Mesothelial cell of epicardium (in vitro differentiated cells): ENCODE measurements at places on chromosomes 13 and 19. TPM values are rescaled to one million over a fixed set of nuclear protein-coding genes. Genes with fewer than 3 reads are reported as not detected.
A peak's percentile ranks its signal among the peaks of the same experiment; 100 is the strongest.

DNA sequence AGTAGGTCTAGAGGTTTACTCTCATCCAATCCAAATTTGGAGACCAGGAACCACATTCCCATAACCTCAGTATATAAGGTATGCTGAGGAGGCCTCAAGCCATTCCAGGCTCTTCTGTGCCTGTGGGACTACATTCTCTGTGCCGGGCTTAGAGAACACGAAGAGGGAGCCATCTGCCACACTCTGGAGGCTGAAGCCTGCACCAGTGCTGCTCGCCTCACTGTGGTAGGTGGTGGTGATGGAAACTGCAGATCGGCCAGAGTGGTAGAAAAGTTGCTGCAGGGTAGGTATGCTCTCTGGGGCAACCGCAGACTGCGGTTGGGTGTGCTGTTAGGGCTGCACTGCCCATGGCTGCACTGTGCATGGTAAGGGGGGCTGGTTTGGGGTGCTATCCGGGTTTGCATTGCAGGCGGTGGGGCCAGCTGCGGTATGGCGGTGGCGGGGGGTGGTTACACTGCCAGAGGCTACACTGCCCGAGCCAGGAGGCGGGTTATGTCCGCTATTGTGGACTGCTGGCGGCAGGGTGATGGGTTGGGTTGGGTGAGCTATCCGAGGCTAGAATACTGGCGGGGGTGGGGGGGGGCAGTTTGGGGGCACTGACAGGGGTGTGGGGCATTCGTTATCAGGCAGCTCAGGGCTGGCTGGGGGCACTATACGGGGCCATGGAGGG is 145.0 kb downstream of the TNFRSF19 start:
- H3K27ac ChIP-seq: no peak overlapping the region
- peaks cover 8% of the 10 kb centered on the region for H3K4me1 ChIP-seq
- H3K36me3 ChIP-seq: peaks cover 2% of the 10 kb centered on the region
- no peak overlapping the region for H3K4me3 ChIP-seq
- no peaks in the 10 kb centered on the region for H3K27me3 ChIP-seq

TJP3 gene
- 20.0 to 21.7 TPM (median 20.1 TPM) in 3 replicates for total RNA-seq

DNA sequence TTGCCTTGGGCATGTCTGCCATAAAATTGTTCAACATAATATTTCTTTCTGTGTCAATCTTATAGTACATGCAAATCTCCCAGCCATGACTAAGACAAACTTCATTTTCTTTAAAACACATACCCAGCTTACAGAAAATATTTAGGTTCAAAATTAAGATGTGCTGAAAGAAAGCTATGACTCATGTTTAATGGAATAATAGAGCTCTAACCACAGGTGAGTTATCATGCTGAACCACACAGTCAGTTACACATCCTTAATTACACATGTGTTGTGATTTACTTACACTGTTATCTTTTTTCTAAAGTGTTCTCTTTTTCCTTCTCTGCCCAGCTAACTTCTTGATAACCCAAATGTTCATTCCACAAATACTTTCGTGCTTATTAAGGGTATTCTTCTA is 1831.2 kb downstream of the OLFM4 start:
- DNase-seq: no peak
- no peak overlapping the region for H3K27ac ChIP-seq
- no peaks in the 10 kb centered on the region for H3K4me1 ChIP-seq
- no peak overlapping the region for H3K4me3 ChIP-seq
- no peaks in the 10 kb centered on the region for H3K36me3 ChIP-seq

DNA sequence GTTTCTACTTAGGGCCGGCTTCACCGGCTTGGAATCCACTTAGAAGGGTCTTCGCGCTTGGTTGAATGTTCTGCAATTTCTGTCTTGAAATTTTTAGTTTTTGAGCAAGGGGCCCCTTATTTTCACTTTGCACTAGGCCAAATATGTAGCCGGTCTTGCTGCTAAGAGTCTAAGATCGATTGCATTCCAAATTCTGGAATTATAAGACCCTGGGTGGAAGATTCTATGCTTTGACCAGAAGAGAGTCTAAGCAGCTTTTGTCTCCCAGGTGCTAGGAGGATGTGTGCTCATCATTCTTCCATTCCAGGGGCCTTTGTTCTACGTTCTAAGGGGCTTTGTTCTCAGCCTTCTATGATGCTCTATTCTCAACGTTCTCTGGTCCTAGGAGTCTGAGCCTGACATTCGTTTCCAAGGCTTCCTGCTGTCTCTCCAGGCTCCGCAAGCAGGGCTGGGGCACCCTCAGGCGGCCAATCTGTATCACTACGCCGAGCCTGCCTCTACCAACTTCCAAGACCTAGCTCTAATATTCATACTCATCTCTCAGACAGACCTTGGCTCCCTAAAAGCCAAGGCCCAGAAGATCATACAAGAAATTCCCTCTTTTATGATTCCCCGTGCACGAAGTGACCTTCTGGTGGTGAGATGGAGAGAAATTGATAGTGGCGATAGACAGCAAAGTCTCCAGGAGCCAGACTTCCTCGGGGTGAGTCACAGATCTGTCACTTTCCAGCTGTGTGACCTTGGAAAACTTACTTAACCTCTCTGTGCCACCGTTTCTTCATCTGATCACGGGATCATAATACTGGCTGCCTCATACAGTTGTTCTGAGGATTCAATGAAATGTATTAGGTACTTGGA is 982 bp upstream of the DACT3 start:
- peak; percentile 83 for DNase-seq
- H3K27me3 ChIP-seq: peaks cover 2% of the 10 kb centered on the region
- no peaks in the 10 kb centered on the region for H3K36me3 ChIP-seq

DNA sequence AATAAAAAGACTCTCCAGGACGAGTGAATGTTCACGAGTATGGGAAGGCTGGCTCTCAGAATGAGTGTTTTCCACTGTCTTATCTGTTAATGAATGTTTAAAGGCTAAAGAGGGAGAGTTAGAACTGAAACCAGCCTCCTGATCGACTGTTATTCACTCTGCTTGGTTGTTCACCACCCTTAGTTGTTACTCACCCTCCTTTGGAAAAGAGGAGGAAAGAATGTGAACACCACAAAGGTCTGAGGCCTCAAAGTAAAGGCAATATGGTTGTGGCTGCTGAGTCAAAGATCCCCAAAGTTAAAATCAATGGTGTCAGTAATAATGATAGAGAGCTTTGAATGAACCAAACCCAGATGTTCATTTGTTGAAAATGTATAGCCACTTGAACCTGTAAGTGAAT is 1793.2 kb upstream of the PCDH20 start:
- DNase-seq: no peak
- no peak overlapping the region for H3K4me3 ChIP-seq
- H3K27me3 ChIP-seq: peaks cover 9% of the 10 kb centered on the region

IL11 gene
- total RNA-seq: 10.0 to 12.9 TPM (median 11.6 TPM) in 3 replicates

GRCh38 chr19:31355665-31356289 is 6.5 kb upstream of the TSHZ3 start:
- H3K4me1 ChIP-seq: peaks cover 50% of the 10 kb centered on the region
- H3K27ac ChIP-seq: peak overlapping the region; percentile 91
- no peak for DNase-seq
- peak overlapping the region; percentile 59 for H3K4me3 ChIP-seq
- no peaks in the 10 kb centered on the region for H3K36me3 ChIP-seq

DNA sequence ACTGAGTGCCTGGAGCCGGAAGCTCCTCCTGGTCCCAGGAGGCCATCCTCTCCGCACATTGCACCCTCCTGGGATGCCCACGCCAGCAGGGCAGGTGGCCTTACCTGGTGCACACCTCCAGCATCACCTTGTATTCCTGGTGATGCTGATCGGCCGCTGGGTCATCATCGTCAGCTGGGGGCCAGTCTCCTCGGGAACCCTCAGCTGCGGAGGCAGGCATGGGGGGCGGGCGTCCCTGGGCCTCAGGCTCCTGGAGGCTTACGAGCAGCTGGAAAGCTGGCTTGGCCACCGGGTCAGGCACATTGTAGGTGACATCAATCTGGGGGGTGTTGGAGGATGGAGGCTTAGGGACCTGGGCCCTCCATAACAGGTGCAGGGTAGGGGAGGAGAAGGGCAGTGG is 13.7 kb downstream of the F2RL3 start:
- no peaks in the 10 kb centered on the region for H3K36me3 ChIP-seq
- H3K27me3 ChIP-seq: peaks cover 20% of the 10 kb centered on the region
- no peak overlapping the region for H3K4me3 ChIP-seq
- no peak overlapping the region for H3K27ac ChIP-seq
- no peaks in the 10 kb centered on the region for H3K4me1 ChIP-seq

DNA sequence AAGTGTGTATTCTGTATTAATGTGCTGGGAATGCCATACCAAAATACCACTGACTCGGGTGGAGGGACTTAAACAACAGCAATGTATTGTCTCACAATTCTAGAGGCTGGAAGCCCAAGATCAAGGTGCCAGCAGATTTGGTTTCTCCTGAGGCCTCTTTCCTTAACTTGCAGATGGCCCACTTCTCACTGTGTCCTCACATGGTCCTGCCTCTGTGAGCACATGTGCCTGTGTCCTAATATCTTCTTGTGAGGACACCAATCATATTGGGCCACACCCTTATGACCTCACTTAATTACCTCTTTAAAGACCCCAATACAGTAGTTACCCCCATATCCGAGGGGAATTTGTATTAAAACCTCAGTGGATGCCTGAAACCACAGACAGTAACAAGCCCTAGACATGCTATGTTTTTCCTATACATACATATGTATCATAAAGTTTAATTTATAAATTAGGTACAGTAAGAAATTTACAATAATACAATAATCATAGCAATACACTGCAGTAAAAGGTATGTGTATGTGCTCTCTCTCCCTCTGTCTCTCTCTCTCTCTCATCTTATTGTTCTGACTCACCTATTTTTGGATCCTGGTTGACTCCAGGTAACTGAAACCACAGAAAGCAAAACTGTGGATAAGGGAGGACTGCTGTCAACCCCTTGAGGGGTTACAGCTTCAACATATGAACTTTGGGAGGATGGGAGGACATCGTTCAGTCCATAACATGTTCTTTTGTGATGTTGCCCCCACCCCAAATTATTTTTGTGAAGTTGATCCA is 174.3 kb downstream of the IRS2 start:
- no peak for DNase-seq
- no peaks in the 10 kb centered on the region for H3K36me3 ChIP-seq
- no peak overlapping the region for H3K4me3 ChIP-seq
- no peaks in the 10 kb centered on the region for H3K27me3 ChIP-seq
- H3K4me1 ChIP-seq: peaks cover 2% of the 10 kb centered on the region

DNA sequence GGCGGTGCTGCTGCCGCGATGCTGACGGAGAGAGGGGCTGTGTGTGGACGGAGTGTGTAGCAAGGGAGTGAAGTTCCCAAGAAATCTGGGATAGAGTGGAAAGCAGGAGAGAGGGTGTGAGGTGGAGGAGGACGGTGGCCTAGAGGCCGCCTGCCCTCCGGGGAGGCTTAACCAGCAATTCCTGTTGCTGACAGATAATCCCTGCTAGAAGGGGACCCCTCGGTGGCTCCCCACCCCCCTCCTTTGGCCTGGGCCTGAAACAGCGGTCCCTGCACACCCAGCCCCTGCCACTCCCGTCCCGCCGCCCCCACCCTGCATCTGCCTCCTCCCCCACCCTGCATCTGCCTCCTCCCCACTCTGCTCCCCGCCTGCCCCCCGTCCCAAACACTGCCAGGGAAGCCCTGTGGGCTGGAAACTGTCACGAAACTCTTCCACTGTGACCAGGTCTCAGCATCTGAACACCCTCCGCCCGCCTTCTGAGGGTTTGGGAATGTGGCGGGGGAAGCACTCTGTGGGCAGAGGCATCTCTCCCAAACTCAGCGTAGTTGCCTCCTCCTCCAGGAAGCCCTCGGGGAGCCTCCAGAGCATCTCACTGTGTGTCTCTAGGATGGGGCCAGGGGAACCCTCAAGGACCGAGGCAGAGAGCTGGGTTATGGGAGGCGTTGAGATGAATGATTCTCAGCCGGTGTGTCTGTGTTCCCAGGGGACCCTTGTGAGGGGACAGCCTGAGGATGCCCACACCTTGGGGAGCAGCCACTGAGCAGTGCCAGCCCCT is 17.1 kb upstream of the MATK start:
- no peaks in the 10 kb centered on the region for H3K36me3 ChIP-seq
- H3K27me3 ChIP-seq: peaks cover 52% of the 10 kb centered on the region
- H3K4me3 ChIP-seq: no peak overlapping the region
- no peak overlapping the region for H3K27ac ChIP-seq

SOX1 gene
- not detected in 3 replicates for total RNA-seq

C3 gene
- 23.1 to 35.3 TPM (median 24.5 TPM) in 3 replicates for total RNA-seq
